AG10803 (cell line): ENCODE measurements at places on chromosomes 1 and 21.

- DNase-seq: no peak
These were observed 219.3 kb upstream of the FGGY start for GRCh38 chr1:59077466-59078069.

DNA sequence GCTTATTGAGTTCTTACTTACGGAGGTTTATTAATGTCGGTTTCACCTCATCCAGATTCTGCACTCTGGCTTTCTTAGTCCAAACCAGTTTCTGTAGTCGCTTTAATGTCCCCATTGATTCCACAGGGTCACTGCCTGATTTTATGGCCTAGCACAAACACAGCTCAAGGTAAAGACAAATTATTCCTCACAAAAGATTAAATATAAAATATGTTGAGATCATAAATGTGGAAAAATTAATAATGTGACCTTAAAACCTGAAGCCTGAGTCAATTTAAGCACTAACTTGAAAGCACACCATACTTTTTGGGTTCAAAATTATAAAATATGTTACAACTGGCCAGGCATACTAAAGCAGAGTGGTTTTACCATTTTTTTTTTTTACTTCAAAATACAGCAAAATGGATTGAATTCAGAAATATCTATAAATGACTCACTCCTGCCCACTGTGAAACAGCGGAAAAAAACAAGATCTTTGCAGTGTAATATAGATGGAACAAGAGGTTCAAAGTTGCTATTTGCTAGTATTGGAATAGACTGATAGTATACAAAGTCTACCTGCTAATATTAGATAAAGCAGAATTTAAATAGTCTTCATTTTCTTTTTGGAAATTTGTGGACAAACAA, 37.6 kb upstream of the SAMSN1 start:
- no peak for DNase-seq

DNA sequence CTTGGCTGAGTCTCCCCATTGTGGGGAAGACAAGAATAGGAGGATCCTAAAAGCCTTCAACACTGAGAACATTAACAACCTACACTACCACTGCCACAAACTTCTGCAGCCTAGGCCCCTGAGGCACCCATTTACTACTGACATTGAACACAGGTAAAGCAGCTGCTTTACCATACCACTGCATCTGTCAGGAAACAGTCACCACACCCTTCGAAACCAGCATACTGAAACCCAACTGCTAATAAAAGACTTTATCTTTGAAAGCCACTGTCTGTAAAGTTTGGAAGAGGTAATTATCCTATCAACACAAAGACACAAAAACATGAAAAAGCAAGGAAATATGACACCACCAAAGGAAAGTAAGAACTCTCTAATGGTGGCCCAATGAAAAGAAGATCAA, 7.4 kb downstream of the IFNAR1 start:
- no peak for DNase-seq

- DNase-seq: peak; percentile 36
These were observed 235.1 kb upstream of the RUNX1 start for GRCh38 chr21:35284199-35284598.

DNA sequence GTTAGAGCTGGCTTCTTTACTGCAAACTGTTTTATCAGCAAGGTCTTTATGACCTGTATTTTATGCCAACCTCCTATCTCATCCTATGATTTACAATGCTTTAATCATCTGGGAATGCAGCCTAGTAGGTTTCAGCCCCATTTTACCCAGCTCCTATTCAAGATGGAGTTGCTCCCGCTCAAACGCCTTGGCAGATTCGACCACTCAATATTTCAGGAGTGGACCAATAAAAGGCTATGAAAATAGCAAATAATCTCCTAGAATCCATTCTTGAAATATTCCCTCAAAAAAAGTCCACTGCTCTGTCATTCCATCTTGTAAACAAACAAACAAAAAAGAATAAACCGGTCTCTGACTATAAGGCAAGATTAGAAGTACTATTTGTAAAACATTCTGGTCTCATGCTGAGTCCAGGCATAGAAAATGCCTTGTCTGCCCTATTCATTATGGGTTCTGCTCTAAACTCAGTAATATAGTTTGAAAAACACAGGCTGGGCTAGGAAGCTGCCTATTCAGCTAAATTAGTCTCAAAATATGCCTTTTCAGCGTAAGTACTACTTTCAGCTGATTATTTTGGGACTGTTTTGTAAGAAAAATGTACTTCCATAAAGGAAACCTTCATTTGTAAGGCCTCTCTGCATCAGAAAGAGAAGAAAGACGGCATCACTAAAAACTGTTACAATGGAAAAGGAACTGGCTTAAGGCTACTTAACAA, 53.0 kb downstream of the TBX19 start:
- DNase-seq: no peak

- no peak for DNase-seq
These were observed 7.4 kb downstream of the PIK3C2B start for GRCh38 chr1:204487256-204487615.

DNA sequence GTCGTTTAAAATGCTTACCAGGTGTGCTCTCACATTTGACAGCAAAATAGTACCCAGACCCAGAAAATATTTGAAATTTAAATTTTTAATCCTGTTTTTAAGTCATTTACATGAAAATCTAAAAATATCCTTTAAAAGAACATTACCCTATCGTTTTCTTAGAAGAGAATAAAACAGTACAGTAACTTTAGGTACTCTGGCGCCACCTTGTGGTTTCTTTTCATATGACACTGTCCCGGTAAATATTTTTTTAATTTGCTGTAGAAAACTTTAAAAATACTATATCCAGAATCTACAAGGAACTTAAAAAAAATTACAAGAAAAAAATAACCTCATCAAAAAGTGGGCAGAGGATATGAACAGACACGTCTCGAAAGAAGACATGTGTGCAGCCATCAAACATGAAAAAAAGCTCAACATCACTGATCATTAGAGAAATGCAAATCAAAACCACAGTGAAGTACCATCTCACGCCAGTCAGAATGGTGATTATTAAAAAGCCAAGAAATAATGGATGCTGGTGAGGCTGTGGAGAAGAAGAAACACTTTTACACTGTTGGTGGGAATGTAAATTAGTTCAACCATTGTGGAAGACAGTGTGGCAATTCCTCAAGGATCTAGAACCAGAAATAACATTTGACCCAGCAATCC, 129.2 kb downstream of the RGS21 start:
- peak; percentile 43 for DNase-seq

GRCh38 chr1:47618830-47619229, 181.0 kb downstream of the FOXD2 start:
- no peak for DNase-seq

- peak; percentile 45 for DNase-seq
These were observed 30.0 kb downstream of the ZMYM4 start for GRCh38 chr1:35298464-35298863.

- DNase-seq: no peak
These were observed 369.7 kb downstream of the PTBP2 start for GRCh38 chr1:97091263-97091662.

DNA sequence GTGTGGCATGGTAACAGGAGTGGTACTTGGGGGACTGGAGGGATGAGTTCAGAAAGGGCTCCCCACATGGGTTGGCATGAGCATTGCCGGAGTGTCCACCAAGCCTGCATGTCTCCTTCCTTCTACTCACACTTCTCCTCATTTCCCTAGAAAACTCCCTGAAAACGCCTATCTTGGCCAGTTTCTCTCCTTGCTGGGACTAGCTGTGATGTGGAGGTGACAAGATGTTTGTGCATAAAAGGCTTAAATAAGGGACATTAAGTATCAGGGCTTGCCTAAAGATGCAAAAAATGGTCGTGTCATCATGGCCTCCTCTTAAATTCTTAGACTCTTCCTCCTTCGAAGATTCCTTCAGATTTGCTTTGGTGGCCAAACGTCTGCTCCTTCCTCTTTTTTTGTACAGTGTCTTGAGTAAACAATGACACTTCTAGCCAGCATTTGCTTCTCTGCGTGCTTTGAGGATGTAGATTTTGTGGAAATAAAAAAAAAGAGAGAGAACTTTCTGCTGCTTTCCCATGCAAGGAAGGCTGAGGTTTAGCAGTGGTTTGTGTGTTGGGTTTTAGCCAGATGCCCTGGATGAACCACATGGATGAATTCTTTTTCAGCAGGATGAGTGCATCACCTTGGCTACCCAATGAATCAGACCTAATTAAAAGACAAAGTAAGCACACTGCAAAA, 239.1 kb upstream of the IRF2BP2 start:
- peak; percentile 91 for DNase-seq

- peak; percentile 12 for DNase-seq
These were observed 38.0 kb upstream of the DESI2 start for GRCh38 chr1:244614879-244615278.

DNA sequence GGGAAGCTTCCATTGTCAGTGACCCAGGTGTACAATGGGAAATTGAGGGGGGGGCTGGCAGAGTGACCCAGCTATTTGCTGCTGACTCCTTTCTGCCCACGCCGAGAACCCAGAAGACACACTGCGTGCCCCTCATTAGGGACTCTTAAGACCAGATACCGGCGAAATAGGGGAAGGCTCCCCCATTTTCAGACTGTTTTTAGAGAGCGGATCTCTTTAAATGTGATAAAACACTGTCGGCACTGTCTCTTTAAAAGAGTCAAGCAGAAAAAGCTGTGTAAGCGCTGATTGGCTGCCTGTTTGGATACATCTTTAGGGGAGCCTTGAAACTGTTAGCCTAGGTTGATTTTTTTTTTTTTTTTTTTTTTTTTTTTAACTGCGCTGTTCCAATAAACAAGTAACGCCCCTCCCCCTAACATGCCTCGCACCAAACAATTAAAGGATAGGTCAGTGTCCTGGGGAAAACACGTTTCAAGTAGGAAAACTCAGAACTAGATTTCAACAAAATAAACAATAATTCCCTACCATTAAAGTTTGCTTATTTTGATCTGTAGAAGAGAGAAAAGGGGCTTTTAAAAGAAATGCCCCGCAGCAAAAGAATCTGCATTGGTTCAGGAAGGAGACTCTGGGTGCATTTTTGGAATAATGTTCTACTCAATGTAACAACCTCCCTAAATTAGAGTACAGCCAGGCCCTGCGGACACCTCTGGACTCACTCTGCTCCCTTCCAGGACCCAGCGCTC, 1.4 kb upstream of the SSBP3 start:
- peak; percentile 95 for DNase-seq

GRCh38 chr1:74549932-74550331, 37.5 kb upstream of the LRRC53 start:
- no peak for DNase-seq

DNA sequence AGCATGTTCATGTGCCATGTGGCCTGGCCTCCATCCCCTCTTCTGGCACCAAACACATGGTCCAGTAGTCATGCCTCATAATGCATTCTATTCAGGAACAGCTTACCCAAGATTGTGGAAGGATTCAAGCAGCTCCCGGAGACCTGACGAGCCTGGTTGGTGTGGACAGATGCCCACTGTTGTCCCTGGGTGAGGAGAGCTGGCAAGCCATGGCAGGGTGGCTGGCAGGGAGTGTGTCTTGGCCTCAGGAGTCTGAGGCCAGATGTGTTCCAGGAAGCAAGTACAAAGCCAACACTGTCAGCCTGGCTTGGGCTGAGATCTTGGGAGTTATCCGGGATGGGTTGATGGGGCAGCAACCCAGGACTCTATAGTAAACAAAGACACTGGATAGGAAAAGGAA, 7.3 kb upstream of the FABP3 start:
- no peak for DNase-seq

- peak; percentile 67 for DNase-seq
These were observed 120.7 kb downstream of the CNIH3 start for GRCh38 chr1:224736619-224737352.

- DNase-seq: no peak
These were observed 7.5 kb downstream of the CLDN14 start for GRCh38 chr21:36472377-36472776.

DNA sequence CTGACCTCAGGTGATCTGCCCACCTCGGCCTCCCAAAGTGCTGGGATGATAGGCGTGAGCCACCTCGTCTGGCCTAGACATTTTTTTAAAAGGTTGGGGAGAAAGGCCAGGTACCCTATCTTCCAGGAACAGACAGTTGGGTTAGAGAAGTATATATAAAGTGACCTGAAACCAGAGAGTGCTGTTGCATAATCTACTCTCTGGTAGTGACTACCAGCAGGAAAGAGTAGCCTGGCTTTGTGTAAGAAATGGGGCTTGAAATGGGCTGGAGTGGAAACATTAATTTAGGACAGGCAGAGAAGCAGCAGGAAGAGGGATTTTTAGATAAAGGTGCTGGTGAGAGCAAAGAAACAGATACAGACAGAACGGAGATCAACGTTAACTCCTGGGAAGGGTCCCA, 125.8 kb upstream of the HOOK1 start:
- DNase-seq: no peak

- DNase-seq: no peak
These were observed 550 bp downstream of the RXFP4 start for GRCh38 chr1:155941845-155942531.

DNA sequence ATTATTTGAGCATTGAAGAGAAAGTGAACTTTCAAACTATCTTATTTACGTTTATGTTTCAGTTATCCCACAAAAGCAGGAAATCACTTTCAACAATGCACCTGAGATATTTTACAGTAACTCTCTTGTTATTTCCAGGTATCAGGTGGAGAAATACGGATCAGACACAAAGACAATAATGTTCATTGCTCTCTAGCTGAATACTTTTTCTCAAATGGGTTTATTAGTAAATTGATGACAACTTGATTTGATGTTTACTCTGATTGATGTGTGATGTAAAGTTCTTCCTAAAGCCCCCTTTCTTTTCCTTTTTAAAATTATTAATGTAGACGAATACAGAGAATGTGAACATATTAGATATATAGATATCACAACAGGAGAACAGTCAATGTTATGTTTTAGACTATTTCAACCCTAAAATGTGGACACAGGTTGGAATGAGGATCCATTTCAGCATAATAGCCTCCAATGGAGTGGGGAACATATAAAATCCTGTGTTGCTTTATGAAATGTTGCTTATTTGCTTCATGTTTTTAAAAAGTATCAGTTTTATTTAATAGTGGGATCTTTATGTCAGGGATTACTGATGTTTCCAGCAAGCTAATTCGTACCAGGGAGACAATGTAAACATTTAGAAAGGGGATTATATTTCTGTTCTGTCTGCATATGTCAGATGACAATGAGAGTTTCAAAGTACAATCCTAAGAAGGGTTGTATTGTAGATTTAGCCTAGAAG, 1522.3 kb upstream of the TPTE start:
- DNase-seq: no peak

- peak; percentile 46 for DNase-seq
These were observed 10.1 kb upstream of the ABCA4 start for GRCh38 chr1:94130851-94131595.

DNA sequence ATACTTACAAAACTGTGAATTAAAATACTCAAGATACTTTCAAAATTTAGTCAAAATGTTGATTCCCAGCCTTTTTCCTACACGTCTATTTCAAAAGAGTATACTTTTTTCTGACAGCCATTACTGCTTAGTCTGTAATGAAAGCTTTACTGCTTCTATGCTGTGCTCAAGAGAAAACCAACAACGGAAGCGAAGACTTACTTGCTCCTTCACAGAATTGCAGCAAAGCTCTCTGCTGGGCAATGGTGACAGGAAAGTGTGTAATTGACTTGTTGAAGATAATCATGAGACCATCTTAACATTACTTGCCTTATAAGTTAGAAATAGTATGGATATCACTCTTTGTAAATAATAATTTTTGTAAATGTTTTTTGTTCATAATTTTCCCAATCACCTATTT, 1.7 kb upstream of the DYNLT5 start:
- DNase-seq: no peak

GRCh38 chr1:165508291-165508690, 35.5 kb upstream of the LRRC52 start:
- no peak for DNase-seq
